Memory B cell (primary cell): ENCODE measurements at places on chromosomes 11 and 22.

DNA sequence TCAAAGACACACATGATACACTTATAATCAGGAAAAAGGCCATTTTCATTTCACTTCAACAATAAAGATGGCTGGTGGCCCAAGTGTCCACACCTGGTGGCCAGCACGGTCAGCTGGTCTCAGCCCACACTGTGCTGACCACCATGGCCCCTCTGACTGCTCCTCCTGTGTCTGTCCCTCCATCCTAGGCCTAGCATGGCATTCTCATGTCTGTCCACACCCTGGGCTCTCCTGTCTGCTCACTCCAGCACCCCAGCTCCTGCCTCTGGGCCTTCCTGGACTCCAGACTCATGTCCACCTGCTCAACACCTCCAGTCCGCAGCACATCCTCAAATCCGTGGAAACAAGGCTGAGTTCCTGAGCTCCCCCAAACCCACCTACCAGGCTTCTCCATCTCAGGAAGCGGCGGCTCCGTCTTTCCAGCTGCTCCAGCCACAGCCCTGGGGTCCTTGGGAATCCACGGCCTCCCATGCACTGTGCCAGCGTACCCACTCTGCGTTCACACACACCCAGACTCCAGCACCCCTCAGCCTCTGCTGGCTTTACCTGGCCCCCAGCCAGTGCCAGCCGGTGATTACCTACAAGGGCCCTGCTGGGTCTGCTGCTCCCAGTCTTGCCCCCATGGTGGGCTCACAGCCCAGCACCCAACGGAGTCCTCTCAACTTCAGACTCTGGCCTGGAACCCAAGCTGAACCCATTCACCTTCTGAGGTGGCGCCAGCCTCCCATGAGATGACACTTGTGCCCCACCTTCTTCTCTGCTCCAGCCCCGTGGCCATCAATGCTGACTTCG is 13.9 kb downstream of the SIRT3 start:
- peaks cover 10% of the 10 kb centered on the region for H3K4me1 ChIP-seq
- no peak for DNase-seq
- H3K27me3 ChIP-seq: no peaks in the 10 kb centered on the region
- H3K36me3 ChIP-seq: peaks cover 17% of the 10 kb centered on the region
- no peak overlapping the region for H3K27ac ChIP-seq
- no peak overlapping the region for H3K4me3 ChIP-seq

GRCh38 chr11:76610871-76611475 is 59.6 kb downstream of the LRRC32 start:
- no peak overlapping the region for H3K27ac ChIP-seq
- H3K36me3 ChIP-seq: peaks cover 2% of the 10 kb centered on the region
- peaks cover 8% of the 10 kb centered on the region for H3K4me1 ChIP-seq

GRCh38 chr22:48734359-48734758 is 1093.3 kb downstream of the BRD1 start:
- H3K27me3 ChIP-seq: no peaks in the 10 kb centered on the region
- H3K4me1 ChIP-seq: no peaks in the 10 kb centered on the region
- H3K4me3 ChIP-seq: no peak overlapping the region
- H3K36me3 ChIP-seq: no peaks in the 10 kb centered on the region
- no peak overlapping the region for H3K27ac ChIP-seq

GRCh38 chr11:11916981-11917399 is 75.2 kb downstream of the USP47 start:
- H3K36me3 ChIP-seq: peaks cover 17% of the 10 kb centered on the region
- H3K4me1 ChIP-seq: no peaks in the 10 kb centered on the region
- no peak overlapping the region for H3K4me3 ChIP-seq
- no peaks in the 10 kb centered on the region for H3K27me3 ChIP-seq

- no peak overlapping the region for H3K27ac ChIP-seq
- no peak for DNase-seq
- H3K4me1 ChIP-seq: peaks cover under 1% of the 10 kb centered on the region
Measured at GRCh38 chr11:58616594-58616993, 5.9 kb upstream of the CNTF start.

DNA sequence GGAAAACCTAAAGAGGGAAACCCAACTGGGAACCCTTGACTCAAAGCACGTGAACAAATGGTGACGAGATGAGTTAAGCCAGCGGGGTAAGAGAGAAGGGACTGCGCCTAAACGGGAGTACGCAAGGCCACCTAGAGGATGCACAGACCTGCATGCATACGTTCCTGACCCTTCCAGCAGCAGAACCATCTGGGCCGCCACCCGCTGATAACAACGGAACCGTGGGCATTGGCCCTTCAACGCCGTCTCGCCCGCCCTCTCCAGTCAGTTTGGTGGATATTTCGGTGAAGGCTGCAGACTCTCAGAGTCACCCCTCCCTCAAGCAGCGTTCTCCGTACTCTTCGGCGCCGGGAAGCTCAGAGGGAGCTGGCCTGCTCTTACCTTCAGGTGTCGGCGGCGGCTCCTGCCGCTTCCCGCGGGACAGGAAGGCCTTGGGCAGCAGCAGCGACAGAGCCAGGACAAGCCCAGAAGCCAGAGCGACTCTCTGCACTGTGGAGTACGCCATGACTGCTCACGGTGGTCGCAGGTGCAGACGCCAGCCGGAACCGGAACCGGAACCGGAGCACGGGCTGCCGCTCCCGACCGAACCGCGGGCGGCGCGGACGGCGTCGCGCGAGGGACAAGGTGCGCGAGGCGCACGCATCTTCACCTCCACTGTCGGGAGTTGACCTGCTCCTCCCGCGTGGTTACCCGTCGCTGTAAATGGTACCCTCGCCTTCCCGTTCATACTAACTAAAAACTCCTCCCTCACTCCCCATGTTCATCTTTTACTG is at the start of gene RIC3:
Gene RIC3 (minus strand): TSS at position 541 of the 773 bp plus-strand sequence. CDS start 36 bp downstream, at position 505.
- H3K4me3 ChIP-seq: peak within 1 kb of the TSS; percentile 95
- DNase-seq: peak; percentile 61
- peaks cover 8% of the 10 kb centered on the region for H3K36me3 ChIP-seq
- peak within 1 kb of the TSS; percentile 76 for H3K27ac ChIP-seq
- H3K4me1 ChIP-seq: peaks cover 31% of the 10 kb centered on the region
- peaks cover 8% of the 10 kb centered on the region for H3K27me3 ChIP-seq

GRCh38 chr11:130514851-130515250 is 66.4 kb downstream of the ADAMTS15 start:
- no peak overlapping the region for H3K4me3 ChIP-seq
- H3K36me3 ChIP-seq: no peaks in the 10 kb centered on the region
- no peaks in the 10 kb centered on the region for H3K4me1 ChIP-seq
- H3K27me3 ChIP-seq: peaks cover 4% of the 10 kb centered on the region

DNA sequence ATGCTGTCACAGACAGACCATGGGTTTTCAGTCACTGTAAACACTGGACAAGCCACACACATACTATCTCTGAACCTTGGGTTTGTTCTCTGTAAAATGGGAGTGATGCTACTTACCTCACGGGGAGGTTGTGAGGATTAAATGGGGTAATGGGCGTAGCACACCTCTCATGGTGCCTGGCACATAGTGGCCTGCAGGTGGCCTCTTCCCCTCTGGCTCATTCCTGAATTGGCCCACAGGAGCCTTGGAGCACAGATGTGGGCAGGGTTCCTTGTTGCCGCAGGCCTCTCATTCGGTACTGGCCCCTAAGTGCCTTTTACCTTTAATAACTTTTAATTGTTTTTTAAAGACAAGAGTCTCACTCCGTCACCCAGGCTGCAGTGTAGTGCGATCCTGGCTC is 11.7 kb downstream of the MICAL2 start:
- no peaks in the 10 kb centered on the region for H3K36me3 ChIP-seq
- H3K27me3 ChIP-seq: peaks cover 14% of the 10 kb centered on the region
- H3K4me1 ChIP-seq: peaks cover 3% of the 10 kb centered on the region
- H3K4me3 ChIP-seq: no peak overlapping the region

GRCh38 chr11:134019500-134019899 is 49.4 kb upstream of the JAM3 start:
- no peak overlapping the region for H3K4me3 ChIP-seq
- DNase-seq: no peak
- no peak overlapping the region for H3K27ac ChIP-seq
- no peaks in the 10 kb centered on the region for H3K36me3 ChIP-seq
- peaks cover 2% of the 10 kb centered on the region for H3K4me1 ChIP-seq

DNA sequence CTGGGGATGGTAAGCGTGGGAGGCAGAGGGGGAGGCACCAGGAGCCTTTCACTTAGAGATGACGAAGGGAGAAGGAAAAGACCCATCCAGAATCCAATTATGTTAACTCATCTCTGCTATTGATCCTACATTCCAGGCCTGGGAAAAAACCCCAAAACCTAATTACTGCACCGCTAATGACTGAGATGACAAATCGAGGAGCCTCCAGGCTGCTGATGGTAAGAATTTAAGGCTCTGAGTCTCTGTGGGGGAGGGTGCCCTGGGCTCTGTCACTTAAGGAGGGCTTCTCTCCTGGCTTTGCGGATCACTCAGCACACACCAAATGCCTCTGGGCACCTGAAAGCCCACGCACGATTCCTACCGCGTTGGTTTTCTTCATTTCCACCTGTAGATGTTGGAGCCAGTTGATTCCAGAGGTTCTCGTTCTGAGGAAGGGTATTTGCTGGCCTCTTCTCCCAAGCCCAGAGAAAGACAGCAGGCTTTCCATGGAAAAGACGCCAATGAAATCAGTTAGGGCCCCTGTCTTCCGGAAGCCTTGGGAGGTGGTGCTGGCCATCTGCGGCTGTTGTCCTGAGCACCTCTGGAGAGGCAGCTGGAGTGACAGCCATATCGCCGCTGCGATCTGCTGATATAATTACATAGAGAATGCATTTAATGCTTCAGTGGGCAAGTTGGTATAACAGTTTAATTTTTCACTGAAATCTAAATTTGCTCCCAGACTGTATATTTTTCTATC is 751.2 kb downstream of the BRD1 start:
- no peak overlapping the region for H3K4me3 ChIP-seq
- no peak overlapping the region for H3K27ac ChIP-seq
- no peaks in the 10 kb centered on the region for H3K4me1 ChIP-seq
- H3K27me3 ChIP-seq: no peaks in the 10 kb centered on the region

DNA sequence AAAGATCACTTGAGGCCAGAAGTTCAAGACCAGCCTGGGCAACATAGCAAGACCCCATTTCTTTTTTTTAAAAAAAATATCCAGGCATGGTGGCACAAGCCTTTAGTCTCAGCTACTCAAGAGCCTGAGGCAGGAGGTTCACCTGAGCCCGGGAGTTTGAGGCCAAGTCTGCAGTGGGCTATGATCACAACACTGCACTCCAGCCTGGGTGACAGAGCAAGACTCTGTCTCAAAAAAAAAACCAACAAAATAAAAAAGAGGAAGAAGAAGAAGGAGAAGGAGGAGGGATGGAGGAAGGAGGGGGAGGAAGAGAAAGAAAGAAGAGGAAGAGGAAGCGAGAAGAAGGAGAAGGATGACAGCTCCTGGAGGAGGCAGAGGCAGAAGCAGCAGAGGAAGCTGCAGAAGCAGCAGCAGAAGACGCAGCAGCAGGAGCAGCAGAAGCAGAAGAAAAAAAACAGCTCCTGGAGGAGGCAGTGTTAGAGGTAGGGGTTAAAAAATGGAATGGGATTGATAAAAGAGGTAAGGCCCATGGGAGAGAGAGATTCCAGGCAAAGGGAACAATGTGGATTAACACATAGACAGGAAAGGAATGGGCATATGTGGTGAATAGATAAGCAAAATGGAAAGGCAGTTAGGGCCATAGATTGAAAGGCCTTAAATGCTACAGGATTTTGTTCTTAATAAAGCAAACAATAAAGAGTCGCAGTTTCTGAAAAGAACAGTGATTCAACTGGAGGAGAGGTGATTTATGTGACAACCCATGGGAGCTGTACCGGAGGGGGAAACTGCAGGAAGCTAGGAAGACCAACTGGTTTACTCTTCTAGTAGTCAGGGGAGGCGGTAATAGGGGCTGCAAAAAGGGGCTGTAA is 10.9 kb downstream of the PRCP start:
- no peaks in the 10 kb centered on the region for H3K27me3 ChIP-seq
- H3K36me3 ChIP-seq: peaks cover 4% of the 10 kb centered on the region
- no peak for DNase-seq
- no peak overlapping the region for H3K4me3 ChIP-seq
- peaks cover 14% of the 10 kb centered on the region for H3K4me1 ChIP-seq

- no peak overlapping the region for H3K4me3 ChIP-seq
- H3K27ac ChIP-seq: no peak overlapping the region
- peaks cover 18% of the 10 kb centered on the region for H3K4me1 ChIP-seq
Measured at GRCh38 chr11:9607511-9607899, 34.0 kb downstream of the WEE1 start.

- no peak for DNase-seq
- no peaks in the 10 kb centered on the region for H3K4me1 ChIP-seq
- H3K27me3 ChIP-seq: no peaks in the 10 kb centered on the region
- H3K27ac ChIP-seq: no peak overlapping the region
Measured at GRCh38 chr22:25682109-25682508, 59.9 kb upstream of the MYO18B start.

DNA sequence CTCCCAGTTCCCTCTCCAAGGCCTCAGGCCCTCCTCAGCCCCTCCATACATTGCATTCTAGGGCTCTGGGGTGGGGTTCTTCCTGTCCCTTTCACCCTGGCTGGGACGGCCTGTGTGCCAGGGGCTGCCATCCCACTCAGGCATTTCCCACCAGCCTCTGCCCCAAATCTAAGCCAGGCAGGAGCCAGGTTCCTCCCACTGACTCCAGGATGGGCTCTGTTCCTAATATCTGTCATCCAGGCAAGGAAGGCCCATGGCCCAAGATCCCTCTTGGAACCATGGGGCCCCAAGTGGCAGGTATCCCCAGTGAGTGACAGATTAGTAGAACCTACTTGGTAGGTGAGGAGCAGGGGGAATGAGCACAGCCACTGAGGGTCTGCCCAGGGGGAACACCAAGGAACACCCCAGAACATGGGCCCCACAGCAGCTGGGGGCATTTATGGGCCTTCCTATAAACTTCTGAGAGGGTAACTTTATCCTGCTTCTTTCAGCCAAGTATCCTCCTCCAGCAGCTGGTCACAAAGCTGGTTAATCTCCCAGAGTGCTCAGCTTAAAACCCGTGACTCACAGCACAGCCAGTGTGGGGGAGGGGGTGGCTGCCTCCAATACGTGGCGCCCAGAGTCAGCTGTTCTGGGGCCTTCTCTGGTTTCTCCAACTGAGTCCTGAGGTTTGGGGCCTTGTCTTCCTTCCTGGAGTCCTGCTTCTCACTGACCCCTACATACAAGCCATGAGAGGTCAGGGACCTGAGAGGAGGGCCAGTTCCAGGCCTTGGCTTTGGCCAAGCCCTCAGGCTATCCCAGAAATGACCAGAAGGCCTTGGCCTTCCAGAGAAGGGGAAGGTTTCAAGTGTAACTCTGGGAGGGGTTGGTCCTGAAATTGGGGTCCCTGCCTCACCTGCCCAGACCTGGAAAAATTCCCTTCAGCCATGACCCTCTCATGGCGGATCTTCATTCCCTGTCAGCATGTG is 19.9 kb upstream of the MYOD1 start:
- no peak for DNase-seq
- H3K4me1 ChIP-seq: peaks cover 3% of the 10 kb centered on the region
- no peak overlapping the region for H3K4me3 ChIP-seq

DNA sequence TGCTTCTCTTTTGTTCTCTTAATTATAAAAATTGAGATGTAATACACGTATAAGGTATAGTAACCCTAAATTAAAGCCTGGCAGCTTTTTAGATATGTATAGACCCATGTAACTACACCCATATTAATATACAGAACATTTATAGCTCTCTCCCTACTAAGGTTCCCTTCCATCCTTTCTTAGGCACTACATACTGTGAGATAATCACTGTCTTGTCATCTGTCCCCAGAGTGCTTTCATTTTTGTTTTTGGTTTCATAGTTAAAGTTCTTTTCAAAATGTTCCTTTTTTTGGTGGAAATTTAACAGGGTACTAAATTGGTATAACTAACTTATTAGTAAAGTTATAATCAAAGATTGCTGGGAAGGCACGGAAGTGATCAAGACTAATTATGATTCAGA is 49.2 kb downstream of the MTMR3 start:
- no peaks in the 10 kb centered on the region for H3K27me3 ChIP-seq
- peaks cover 2% of the 10 kb centered on the region for H3K36me3 ChIP-seq
- no peak overlapping the region for H3K4me3 ChIP-seq
- H3K27ac ChIP-seq: no peak overlapping the region
- peaks cover 24% of the 10 kb centered on the region for H3K4me1 ChIP-seq
